Activated CD8-positive, alpha-beta memory T cell treated with anti-CD3 and anti-CD28 coated beads, Interleukin-2, amount 10 ng/mL, durations not matched to agents 7 days and 5 days (primary cell): ENCODE measurements at places on chromosomes 3 and 15. TPM values are rescaled to one million over a fixed set of nuclear protein-coding genes. Genes with fewer than 3 reads are reported as not detected.

DNA sequence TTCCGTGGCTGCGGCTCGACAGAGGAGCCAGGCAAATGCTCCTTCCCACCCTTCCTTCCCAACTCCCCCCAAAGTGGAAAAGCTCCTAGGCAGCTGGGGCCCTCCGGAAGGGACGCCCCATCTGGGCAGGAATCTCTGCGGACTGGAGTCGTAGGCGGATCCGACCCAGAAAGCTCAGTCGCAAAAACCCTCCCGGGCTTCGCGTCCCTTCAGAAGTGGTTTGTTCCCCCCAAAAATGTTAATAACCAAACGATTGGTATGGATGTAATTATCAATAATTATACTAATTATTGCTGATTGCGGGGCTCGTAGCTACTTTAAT lies 3.8 kb downstream of the RNU6-1 start:
- peaks cover 2% of the 10 kb centered on the region for H3K36me3 ChIP-seq
- no peak overlapping the region for H3K27ac ChIP-seq
- no peak for DNase-seq
- H3K27me3 ChIP-seq = peaks cover 71% of the 10 kb centered on the region

Gene IFT122
- 34.0 TPM for total RNA-seq

GRCh38 chr3:175777965-175778364 lies 918.8 kb downstream of the NAALADL2 start:
- H3K4me1 ChIP-seq = no peaks in the 10 kb centered on the region
- DNase-seq = no peak
- no peak overlapping the region for H3K4me3 ChIP-seq
- H3K36me3 ChIP-seq = no peaks in the 10 kb centered on the region
- no peak overlapping the region for H3K27ac ChIP-seq

DNA sequence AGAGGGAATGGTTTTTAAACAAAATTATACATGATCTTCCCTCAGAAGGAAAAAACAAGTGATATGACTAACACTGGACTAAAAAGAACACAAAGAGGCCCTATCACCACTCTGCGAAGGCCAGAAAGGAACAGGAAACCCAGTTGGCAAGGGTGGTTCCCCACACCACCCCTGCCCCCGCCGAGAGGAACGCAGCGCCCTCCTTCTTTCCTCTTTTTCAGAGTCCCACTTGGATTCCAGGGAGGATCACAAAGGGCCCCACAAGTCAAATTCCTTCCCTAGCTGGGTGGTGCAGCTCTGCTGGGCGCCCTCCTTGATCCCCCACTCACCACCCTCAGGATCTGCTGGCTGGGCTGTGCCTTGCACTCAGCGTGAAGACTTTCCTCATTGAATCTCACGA lies 29.8 kb downstream of the PLA1A start:
- H3K4me1 ChIP-seq = peaks cover 41% of the 10 kb centered on the region
- H3K27me3 ChIP-seq = no peaks in the 10 kb centered on the region
- no peak for DNase-seq

DNA sequence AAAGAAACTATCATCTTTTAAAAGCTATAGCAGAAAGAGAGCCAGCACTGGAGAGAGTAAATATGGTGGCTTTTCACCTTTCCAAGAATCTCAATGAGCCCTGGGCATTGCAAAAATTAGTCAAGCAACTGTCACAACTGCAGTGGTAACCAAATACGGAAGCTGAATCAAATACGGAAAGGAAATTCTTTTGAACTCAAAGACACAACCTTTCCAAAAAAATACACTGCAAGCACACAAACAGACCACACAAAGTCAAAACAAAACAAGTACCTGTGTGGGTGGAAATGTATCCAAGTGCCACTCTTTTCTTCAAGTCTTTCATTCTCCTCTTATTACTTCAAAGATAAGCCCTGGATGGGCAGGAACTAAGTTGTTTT lies 17.6 kb downstream of the VGLL4 start:
- H3K4me1 ChIP-seq = peaks cover 65% of the 10 kb centered on the region
- peaks cover 54% of the 10 kb centered on the region for H3K36me3 ChIP-seq
- peak overlapping the region; percentile 92 for H3K27ac ChIP-seq
- H3K27me3 ChIP-seq = no peaks in the 10 kb centered on the region
- H3K4me3 ChIP-seq = peak overlapping the region; percentile 17
- DNase-seq = peak; percentile 49

GRCh38 chr3:184531626-184532280 lies 29.8 kb upstream of the EPHB3 start:
- H3K36me3 ChIP-seq = no peaks in the 10 kb centered on the region
- H3K4me3 ChIP-seq = no peak overlapping the region
- H3K27me3 ChIP-seq = peaks cover 57% of the 10 kb centered on the region
- DNase-seq = peak; percentile 19
- H3K27ac ChIP-seq = no peak overlapping the region
